ENCODE measurements at places on chromosomes 1 and 21.

DNA sequence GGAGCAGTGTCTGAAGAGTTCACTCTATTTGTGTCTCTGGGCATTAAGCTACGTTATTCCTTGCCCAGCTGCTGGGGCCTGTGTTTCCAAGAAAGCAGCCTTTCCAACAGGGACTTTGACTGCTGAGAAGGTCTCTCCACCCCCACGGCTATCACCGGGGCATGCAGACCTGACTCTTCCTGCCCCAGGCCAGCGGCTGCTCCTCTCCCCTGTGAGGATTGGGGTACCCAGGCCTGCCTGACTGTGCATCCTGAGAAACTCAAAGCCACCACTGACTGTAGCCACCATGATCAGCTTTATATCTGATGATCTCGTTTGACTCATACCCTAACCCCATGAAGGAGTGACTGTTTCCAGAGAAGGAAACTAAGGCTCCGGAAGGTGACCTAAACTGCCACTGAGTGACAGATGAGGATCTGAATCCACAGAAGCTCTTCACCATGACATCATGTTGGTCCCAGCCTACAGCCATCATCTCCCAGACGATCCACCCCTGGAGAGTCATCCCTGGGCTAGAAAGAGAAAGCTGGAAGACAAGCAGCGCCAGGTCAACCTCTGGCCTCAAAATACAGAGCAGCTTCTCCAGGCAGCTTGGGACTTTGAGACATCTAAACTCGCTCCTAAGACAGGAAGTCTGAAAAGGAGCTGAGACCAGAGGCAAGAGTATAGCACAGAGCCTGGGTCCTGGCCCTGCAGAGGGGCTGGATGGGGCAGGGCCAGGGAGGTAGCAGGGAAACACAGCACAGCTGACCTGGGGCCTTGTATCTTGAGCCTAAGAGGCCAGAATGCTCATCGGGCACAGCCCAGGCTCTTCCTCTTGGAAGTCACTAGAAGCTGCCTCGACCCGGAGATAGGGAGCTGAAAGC is 244.0 kb upstream of the VAMP3 start:
- DNase-seq, result peak; percentile 84

GRCh38 chr1:39539252-39539790 is 37.3 kb downstream of the PABPC4 start:
- DNase-seq, result peak; percentile 60

DNA sequence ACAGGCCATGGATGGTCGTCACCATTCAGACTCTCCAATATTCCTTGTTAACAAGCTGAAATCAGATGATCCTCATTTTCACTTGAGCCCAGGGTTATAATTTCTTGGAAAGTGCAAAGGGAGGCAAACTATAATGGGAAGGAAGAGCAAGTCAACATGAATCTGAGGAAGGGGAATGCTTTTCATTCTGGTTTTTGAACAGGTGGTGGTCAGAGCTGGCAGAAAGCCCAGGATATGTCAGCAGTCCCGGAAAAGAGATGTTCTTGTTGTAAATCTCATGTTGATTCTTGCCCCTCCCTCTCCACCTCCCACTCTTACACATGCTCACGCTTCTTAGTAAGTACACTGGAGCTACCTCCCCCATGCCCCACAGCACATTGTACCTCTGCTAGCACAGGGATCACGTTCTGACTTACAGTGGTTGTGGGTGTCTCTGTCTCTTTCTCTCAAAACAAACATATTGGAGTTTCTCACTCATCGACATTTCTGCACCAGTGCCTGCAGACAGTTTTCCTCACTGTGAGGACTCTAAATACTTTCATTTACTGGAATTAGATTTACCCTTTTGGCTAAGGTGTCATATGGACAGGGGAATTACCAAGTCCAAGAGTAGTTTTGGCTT is 77.6 kb downstream of the XCL2 start:
- peak; percentile 52 for DNase-seq

DNA sequence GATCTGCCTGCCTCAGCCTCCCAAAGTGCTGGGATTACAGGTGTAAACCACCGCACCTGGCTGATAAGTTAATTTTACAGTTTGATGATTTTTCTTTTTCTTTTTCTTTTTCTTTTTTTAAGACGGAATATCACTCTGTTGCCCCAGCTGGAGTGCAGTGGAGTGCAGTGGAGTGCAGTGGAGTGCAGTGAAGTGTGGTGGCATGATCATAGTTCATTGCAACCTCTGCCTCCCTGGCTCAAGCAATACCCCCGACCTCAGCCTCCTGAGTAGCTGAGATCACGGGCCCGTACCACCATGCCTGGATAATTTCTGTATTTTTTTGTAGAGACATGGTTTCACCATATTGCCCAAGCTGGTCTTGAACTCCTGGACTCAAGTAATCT is 84.4 kb upstream of the CXADR start:
- DNase-seq, result no peak

GRCh38 chr1:25140073-25140797 is 92.1 kb downstream of the SYF2 start:
- no peak for DNase-seq

Measured in fibroblast of skin of right biceps (primary cell).